H54 (cell line): ENCODE measurements at places on chromosomes 3 and 15.

DNA sequence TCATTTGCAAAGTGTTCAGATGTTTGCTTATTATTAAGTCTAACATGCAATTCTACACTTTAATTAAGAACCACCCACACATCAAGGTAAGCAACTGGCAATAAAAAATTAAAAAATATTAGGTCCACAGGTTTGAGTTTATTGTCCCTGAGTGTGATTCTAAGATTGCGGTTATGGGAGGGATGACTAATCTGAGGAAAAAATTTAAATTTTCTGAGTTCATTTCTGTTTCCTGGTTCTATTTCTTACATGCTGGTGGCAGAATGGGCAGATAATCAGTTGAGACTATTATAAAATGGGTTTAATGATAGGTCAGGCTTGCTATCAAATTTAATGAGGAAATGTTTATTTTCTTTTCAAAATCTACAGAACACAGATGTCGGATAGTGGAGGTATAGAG is 105.9 kb downstream of the TP63 start:
- no peak for DNase-seq

DNA sequence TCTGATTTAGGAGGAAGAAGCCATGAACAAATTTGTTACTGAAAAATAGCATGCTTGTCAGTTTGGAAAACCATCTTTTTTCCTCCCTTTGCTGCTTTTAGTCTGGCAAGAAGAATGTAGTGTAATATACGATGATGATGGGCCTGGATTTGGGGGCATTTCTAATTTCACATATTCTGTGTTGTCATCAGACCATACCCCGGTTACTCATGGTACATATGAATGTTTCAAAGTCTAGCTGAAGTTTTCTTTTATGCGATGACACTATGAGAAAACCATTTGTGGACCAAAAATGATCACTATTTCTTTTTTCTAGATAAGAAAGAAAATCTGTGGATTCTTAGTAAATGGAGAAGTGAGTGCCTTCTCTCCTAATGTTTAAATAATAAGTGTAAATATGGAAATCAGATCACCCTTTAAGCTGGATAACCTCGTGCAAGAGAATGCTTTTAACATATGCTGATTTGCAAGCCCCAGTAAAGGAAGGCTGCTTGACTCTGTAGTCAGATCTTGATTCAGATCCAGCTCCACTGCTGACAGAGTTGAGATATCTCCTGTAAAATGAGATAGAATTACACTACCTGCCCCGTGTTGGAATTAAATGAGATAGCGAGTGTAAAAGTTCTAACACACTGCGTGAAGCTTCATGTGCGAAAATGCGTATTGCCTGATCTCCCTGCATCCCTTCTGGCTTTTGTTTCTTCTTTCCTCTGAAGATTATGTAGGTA is 3.0 kb downstream of the MEF2A start:
- DNase-seq = no peak

DNA sequence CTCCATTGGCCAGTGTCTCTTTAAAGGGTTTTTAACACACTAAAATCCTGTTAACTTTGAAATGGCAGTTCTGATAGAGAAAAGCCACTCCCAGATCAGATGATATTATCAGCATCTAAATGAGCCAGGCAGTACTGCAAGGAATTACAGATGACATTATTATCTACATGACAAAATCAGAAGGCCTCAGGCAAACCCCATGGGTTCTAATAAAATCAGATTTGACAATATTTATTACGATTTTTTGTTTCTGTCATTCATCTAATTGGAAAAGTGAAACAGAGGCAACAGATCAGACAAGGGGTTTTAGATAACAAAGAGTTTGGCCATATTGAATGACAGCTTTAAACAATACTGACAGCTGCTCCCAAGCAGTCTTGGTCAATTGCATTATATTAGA is 112.7 kb downstream of the FEZF2 start:
- DNase-seq = no peak

DNA sequence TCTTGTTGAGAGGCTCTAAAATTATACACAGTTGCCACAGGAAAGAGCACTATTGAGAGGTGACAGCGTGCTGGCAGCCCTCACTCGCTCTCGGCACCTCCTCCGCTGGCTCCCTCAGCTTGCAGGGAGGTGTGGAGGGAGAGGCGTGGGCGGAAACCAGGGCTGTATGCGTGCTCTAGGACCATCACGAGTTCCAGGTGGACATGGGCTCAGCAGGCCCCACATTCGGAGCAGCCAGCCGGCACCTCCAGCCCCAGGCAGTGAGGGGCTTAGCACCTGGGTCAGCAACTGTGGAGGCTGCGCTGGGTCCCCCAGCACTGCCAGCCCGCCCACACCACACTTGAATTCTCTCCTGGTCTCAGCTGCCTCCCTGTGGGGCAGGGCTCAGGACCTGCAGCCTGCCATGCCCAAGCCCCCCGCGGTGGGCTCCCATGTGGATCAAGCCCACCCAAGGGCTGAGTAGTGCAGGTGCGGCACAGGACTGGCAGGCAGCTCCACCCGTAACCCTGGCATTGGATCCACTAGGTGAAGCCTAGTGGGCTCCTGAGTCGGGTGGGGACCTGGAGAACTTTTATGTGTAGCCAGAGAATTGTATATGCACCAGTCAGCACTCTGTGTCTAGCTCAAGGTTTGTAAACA is 460.6 kb upstream of the ALCAM start:
- DNase-seq = no peak

- no peak for DNase-seq
These were observed 10.6 kb downstream of the MGLL start for GRCh38 chr3:127811717-127812116.

DNA sequence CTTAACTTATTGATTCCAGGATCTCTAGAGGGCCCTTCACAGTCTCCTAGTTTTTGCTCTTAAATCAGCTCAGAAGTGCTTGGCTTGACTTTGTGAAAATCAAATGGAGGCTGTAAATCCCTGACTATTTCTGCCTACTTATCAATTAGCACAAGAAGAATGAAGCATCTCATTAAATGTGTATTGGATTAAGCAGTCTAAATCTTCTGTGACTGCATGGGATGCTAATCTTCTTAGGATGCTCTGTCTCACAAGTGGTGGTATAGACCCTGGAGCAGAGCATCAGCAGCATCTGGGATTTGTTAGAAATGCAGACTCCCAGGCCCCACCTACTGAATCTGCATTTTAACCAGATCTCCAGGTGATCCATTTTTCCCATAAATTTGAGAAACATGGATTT is 488.7 kb downstream of the AGBL1 start:
- no peak for DNase-seq

DNA sequence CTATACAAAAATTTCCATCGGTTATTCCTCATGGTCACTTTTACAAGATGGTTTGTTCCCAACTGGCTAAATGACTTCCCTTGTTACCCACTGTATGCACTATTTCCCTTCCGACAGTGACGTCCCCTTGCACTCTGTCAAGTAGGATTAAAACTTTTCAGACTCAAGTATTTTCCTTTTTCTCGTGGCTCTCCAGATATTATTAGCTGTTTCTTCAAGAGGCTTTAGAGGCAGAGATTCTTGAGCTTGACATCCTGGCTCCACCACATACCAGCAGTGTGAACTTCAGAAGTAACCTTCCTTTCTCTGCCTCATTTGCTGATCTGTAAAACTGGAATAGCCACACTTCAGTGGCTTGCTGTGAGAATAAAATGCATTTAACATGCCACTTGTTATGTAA is 14.0 kb downstream of the CSNK1G1 start:
- DNase-seq = no peak

DNA sequence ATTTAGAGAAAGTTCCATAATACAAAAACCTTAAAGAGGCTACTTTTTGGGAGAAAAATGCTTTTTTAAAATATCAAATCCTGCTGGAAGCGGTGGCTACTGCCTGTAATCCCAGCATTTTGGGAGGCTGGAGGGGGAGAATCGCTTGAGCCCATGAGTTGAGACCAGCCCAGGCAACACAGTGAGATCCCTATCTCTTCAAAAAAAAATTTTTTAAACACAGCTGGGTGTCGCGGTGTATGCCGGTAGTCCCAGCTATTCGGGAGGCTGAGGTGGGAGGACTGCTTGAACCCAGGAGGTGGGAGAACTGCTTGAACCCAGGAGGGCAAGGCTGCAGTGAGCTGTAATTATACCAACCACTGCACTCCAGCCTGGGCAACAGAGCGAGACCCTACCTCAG is 14.2 kb downstream of the SLTM start:
- DNase-seq = no peak

- no peak for DNase-seq
These were observed 58.8 kb upstream of the PRR23C start for GRCh38 chr3:139103484-139103883.

GRCh38 chr3:52350981-52351761 is 35.1 kb downstream of the DNAH1 start:
- no peak for DNase-seq

- DNase-seq = no peak
These were observed 64.3 kb upstream of the SGO1 start for GRCh38 chr3:20250314-20250713.

GRCh38 chr15:42138411-42138810 is 18.0 kb downstream of the PLA2G4F start:
- DNase-seq = no peak
